ENCODE measurements at places on chromosomes 13 and 19. TPM values are rescaled to one million over a fixed set of nuclear protein-coding genes. Genes with fewer than 3 reads are reported as not detected.

GRCh38 chr19:48588670-48589401 is 17.7 kb upstream of the SPACA4 start:
- DNase-seq = peak; percentile 90

- DNase-seq = no peak
These were observed 7.8 kb upstream of the KLF16 start for GRCh38 chr19:1871140-1871597.

GRCh38 chr13:108597943-108598342 is 31.5 kb upstream of the MYO16 start:
- no peak for DNase-seq

DNA sequence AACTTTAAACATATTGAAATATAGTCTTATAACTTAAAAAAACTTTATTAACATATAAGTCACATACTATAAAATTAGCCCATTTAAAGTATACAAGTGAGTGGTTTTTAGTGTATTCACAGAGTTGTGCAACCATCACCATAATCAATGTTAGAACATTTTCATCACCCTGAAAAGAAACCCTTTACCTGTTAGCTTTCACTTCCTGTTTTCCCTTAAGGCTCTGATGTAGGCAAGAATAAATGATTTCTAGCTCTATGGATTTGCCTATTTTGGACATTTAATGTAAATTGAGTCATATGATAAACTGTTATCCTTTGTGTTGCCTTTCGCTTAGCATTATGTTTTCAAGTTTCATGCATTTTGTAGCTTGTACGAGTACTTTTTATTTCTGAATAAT is 15.6 kb downstream of the ZNF568 start:
- DNase-seq = no peak

- no peak for DNase-seq
These were observed 112.3 kb downstream of the MIPEP start for GRCh38 chr13:23776698-23777574.

DNA sequence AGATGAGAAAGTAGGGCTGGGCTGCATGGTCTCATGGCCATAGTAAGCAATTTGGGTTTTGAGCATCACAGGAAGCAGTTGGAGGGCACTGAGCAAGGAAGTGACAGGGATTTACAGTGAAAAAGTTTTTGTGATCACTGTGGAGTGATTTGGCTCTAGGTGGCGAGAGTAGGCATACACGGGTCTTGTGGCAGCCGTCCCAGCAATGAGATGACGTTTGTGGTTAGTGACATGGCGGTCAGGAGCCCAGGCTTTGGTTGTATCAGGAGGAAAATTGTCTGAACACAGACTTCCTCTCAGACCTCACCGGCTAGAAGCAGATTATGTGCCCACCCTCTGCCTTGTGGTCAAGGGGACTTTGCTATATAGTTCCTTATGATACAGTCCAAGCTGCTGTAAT is 3.3 kb downstream of the ZNF444 start:
- no peak for DNase-seq

- no peak for DNase-seq
These were observed 839 bp downstream of the ESD start for GRCh38 chr13:46796129-46796514.

DNA sequence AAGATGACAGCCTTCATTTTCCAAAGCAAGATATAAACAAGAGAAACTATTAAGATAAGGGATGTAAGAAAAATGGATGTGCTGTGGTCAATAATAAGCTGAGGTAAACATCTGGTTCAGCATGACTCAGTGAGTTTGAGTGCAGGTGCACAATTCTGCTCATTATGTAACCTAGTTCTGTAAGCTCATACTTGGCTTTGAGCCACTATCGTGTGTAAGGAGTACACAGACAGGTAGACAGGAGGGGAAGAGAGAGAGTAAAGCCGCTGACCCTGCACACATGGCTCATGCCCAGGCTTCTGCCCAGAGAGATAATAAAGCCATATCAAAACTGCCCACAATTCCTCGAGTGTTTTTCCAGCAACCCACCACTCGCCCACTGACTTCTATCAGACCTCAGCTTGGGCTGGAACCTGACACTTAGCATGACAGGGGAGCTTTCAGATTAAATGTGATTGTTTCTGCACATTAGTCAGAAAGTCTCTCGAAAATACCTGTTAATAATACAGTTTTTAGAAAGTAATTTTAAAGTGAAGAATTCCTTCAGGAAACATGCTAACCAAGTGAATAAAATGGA is 51.7 kb downstream of the ZNF91 start:
- no peak for DNase-seq

- DNase-seq = no peak
These were observed 44.3 kb downstream of the COLGALT1 start for GRCh38 chr19:17599780-17600179.

DNA sequence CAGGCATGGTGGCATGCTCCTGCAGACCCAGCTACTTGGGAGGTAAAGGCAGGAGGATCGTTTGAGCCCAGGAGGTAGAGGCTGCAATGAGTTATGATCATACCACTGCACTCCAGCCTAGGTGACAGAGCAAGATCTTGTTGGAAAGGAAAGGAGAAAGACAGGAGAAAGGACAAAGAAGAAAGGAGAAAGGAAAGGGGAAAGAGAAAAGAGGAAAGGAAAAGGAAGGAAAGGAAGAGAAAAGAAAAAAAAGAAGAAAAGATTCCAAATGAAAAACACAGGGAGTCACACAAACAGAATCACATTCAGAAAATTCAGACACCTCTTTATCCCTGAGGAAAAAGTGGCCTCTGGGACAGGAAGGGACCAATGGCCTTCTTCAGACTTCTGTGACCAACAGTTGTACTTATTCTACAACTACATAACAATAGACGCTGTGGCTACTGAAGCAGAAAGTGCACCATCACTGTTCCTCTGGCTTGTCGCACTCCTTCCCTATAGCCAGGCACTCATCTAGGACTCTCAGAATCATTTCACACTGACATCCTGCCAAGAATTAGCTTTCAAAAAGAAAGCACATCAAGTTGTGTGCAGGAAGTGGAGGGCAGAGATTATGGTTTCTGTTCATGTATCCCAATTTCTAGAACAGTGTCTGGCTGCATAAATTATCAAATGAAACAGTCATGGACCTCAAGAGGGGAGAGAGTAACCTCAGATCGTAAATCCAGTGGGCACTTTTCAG is 5.9 kb downstream of the MTMR6 start:
- no peak for DNase-seq

GRCh38 chr13:112587764-112588489 is at the start of gene TUBGCP3:
TSS of gene TUBGCP3 (minus strand) at chr13:112588153. CDS start at chr13:112587980, 173 bp downstream.
- peak; percentile 86 for DNase-seq

The BST2 gene
- 6.5 TPM for total RNA-seq

The ATXN8OS gene
- not detected for total RNA-seq

All from dermis blood vessel endothelial cell (primary cell).